ENCODE measurements at places on chromosomes 12 and 14.

- DNase-seq = no peak
These were observed 7.9 kb upstream of the CMKLR1 start for GRCh38 chr12:108346727-108347710.

DNA sequence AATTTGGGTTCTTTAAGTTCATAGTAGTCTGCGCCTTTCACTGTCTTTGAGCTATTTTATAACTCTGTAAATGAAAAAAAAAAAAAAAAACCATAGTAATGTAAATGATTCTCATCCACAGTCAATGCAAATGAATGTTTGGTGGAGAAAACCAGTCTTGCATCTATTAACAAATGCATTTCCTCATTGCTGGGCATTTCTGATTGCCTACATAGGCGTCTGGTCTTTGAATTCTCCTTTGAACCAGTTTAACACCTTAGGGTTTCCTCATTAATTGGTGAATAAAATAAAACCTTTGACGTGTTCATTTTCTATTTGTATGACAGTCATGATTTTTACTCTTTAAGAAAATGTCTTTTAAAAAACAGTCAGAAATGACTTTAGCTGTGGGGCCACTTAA is 114.8 kb downstream of the C12orf75 start:
- no peak for DNase-seq

- no peak for DNase-seq
These were observed 34.3 kb upstream of the TC2N start for GRCh38 chr14:91901449-91902226.

GRCh38 chr14:51004801-51005526 is 60.7 kb upstream of the PYGL start:
- DNase-seq = no peak
